ENCODE measurements at places on chromosomes 5 and 9. TPM values are rescaled to one million over a fixed set of nuclear protein-coding genes. Genes with fewer than 3 reads are reported as not detected.

GRCh38 chr9:11356067-11356466 is 743.3 kb upstream of the PTPRD start:
- no peak for DNase-seq
- H3K4me1 ChIP-seq, result no peaks in the 10 kb centered on the region
- H3K27ac ChIP-seq, result no peak overlapping the region
- H3K27me3 ChIP-seq, result no peaks in the 10 kb centered on the region
- no peak overlapping the region for H3K4me3 ChIP-seq

GRCh38 chr5:11377896-11378295 is 526.4 kb downstream of the CTNND2 start:
- no peak for DNase-seq
- H3K36me3 ChIP-seq, result no peaks in the 10 kb centered on the region
- H3K4me1 ChIP-seq, result no peaks in the 10 kb centered on the region

GRCh38 chr5:15959370-15960164 is 220.0 kb downstream of the MARCHF11 start:
- no peaks in the 10 kb centered on the region for H3K27me3 ChIP-seq
- H3K4me1 ChIP-seq, result no peaks in the 10 kb centered on the region
- H3K4me3 ChIP-seq, result no peak overlapping the region
- no peak for DNase-seq

Gene RPL35
- total RNA-seq, result 1,199 TPM

GRCh38 chr9:86765746-86766430 is 181.4 kb downstream of the GAS1 start:
- H3K27me3 ChIP-seq, result no peaks in the 10 kb centered on the region
- no peak overlapping the region for H3K4me3 ChIP-seq
- DNase-seq, result no peak
- peaks cover 12% of the 10 kb centered on the region for H3K4me1 ChIP-seq
- H3K36me3 ChIP-seq, result no peaks in the 10 kb centered on the region
